CD8-positive, alpha-beta memory T cell (primary cell): ENCODE measurements at places on chromosomes 3 and 15. TPM values are rescaled to one million over a fixed set of nuclear protein-coding genes. Genes with fewer than 3 reads are reported as not detected.

DNA sequence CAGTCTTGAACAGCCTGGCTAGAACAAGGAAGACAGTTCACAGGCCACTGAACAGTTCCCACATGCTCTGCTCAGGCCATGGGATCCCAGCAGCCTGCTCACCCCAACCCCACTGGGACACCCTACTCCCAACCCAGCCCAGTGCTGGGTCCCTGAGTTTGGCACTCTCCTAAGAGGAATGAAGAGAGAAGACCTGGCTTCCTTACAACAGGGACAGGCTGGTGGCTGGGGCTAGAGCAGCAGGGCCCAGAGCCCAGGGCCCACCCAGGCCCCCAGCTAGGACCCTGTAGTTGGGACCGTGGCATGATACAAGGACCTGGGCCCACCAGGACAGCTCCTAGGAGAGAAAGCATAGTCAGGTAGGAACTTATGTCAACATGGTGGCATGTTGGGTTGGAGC is 43.4 kb downstream of the SEMA3G start:
- DNase-seq, result no peak

- DNase-seq, result no peak
Observed at GRCh38 chr3:153752405-153753027, 368.7 kb upstream of the ARHGEF26 start.

DNA sequence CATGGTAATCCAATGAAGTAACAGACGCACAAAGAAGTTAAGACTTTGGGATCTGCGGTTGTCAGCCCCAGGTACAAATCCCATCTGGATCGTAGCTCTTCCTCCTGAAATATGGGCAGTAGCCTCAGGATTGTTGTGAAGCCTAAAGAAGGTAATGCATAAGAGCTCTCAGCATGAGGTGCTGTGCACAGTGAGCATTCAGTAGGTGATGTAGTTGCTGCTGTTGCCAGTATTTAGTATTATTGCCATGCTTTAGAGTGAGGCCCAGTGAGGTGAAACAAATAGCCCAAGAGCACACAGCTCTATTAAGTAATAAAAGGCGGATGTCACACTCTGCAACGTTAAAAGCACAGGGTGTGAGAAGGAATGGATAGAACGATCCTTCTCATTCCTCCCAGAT is 225.7 kb downstream of the GABRG3 start:
- no peak for DNase-seq

DNA sequence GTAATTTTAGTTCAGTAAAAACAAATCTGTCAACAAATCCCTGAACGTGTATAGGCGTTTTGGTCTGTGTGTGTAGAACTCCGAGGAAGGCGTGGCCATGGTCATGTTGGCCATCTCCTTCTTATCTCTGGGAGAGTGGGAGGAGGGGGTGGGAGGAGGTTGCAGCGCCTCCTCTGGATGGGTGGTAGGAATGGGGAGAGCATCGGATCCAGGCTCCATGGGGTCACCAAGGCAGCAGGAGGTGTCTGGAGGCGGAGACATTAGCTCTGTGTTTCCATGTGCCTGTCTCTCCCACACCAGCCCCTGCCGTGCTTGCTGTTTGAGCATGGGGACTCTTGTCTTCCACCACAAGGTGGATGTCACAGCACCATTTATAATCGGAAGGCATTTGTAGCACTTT is 34.5 kb upstream of the TRPM1 start:
- no peak for DNase-seq

GRCh38 chr3:70726961-70727360 is 414.5 kb upstream of the MDFIC2 start:
- no peak for DNase-seq

- no peak for DNase-seq
Observed at GRCh38 chr15:47588958-47589357, 128.3 kb upstream of the SEMA6D start.

GRCh38 chr15:78055919-78056713 is 21.4 kb downstream of the TBC1D2B start:
- peak; percentile 52 for DNase-seq

The SH3GL3 gene
- not detected for polyA plus RNA-seq
